Right ventricle myocardium superior (tissue), 1 donor: ENCODE measurements at places on chromosomes 13 and 19.

- DNase-seq, result peak; percentile 91
Observed at GRCh38 chr19:48970923-48971395, 5.8 kb downstream of the FTL start.

DNA sequence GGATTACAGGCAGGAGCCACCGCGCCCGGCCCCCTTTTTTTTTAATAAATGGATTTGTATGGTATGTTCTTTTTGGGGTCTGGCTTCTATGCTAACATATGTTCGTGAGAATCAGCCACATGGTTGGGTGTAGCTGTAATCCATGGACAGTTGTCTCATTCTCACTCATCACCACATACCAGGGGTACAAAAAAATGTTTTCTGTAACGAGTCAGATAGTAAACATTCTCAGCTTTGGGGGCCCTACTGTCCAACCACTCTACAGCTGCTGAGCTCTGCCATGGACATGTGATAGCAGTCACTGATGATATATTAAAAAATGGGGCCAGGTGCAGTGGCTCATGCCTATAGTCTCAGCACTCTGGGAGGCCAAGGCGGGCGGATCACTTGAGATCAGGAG lies 5.1 kb upstream of the RETN start:
- DNase-seq, result no peak

DNA sequence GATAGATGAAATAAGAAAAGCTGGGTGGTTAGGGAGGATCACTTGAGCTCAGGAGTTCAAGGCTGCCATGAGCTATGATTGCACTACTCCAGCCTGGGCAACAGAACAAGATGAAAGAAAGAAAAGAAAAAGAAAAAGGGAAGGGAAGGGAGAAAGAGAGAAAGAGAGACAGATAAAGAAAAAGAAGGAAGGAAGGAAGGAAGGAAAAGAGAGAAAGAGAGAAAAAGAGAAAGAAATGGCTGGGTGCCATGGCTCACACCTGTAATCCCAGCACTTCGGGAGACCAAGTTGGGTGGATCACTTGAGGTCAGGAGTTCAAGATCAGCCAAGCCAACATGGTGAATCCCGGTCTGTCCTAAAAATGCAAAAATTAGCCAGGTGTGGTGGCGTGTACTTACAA lies 21.1 kb downstream of the TEX101 start:
- DNase-seq, result no peak

GRCh38 chr13:106804991-106805390 lies 237.1 kb upstream of the ARGLU1 start:
- no peak for DNase-seq

- no peak for DNase-seq
Observed at GRCh38 chr13:27868641-27869435, 51.0 kb upstream of the PDX1 start.

- DNase-seq, result no peak
Observed at GRCh38 chr19:35767288-35768081, 7.9 kb upstream of the ARHGAP33 start.
